ENCODE measurements at places on chromosomes 12 and 14.

DNA sequence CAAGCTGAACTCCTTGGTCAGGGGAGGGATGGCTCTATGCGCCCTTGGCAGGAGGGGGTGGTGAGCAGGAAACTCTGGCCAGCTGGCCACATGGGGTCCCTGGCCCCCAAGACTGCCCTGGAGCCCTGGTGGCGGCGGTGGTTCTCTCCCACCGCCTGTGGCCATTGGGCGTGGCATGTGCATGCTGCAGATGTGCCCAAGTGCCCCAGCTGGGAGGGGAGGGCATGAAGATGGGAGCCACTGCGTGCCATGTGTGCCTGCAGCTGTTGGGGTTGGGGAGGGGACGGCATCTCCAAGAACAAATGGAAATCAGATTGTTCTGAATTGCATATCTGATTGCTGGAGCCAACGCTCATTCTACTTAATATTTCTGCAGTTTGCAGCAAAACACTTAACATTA is 115.7 kb upstream of the IGF1 start:
- DNase-seq, result no peak

DNA sequence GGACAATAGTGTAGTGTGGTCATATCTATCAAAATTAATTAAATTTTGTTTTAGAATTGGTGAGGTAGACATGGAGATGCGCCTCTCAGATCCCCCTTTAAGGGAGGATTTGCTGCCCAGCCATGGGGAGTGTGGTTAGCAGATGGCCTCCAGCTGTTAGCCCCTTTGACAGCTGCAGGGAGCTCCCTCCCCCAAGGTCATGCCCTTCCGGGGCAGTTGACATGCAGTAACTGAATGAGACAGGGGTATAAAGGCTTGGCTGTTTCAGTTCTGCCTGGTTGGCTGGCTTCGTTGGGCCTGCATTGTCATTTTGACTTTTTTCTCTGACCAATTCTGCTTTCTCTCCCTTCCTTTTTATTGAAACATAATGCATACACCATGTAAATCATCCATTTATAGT is 291.5 kb upstream of the SRRM4 start:
- no peak for DNase-seq

- no peak for DNase-seq
These were observed 1202.3 kb downstream of the GALC start for GRCh38 chr14:86790408-86791364.

- no peak for DNase-seq
These were observed 32.6 kb downstream of the ALG10 start for GRCh38 chr12:34054938-34055337.

- DNase-seq, result no peak
These were observed 125.8 kb downstream of the CCDC91 start for GRCh38 chr12:28316049-28316448.

DNA sequence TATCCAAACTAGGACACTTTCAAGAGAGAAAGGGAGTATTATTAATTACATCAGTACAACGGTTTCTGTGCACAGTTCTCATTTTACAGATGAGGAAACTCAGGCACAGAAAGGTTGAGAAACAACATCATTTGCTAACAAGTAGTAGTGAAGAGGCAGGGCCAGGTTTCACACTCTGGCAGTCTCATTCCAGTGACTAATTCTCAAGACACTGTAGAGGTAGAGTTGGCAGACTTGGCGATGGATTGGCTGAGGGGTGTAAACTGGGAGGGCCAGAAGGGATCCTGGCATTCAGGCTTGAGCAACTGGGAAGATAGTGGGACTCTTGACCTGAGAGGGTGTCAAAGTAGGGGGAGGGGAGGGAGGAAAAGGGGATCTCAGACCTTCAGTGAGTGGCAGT is 73.8 kb upstream of the BDKRB2 start:
- DNase-seq, result no peak

GRCh38 chr12:40648519-40648918 is 43.7 kb upstream of the CNTN1 start:
- DNase-seq, result no peak

GRCh38 chr12:5623411-5623810 is 191.5 kb downstream of the NTF3 start:
- no peak for DNase-seq

DNA sequence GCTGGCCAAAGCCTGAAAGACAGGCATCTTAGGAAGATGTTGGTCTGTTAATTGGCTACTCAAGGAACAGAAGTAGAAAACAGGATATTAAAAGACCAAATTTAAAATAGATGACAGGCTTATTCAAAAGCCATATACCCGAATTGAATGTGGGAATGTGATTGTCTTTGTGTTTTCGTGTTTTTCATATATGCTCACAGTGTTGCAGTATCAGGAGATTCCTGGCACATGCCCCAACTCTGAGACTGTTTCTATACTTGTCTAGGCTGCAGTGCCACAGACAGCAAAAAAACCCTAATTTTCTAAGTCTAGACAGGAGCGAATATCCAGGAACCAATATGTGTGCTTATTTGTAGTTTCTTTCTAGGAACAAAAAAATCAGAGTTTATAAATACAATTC is 57.4 kb upstream of the KRR1 start:
- DNase-seq, result no peak

GRCh38 chr14:71533390-71533789 is 398.8 kb upstream of the RGS6 start:
- no peak for DNase-seq

DNA sequence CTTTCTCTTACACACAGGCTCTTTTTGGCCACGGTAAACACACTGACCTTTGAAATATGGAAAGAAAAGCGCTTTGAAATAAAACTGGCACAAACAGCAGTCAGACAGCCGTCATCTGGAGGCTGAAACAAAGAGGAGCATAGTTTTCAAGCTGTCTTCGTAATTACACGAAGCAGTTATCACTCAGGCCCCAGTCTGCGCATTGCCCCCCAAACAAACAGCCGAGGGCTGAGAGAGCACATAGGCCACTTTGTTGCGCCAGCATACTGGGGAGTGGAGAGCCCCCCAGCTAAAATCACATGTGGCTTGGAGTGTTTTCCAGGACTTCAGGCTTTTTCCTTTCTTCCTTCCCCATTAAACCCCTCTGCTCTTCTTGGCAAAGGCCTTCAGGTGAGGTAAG is 142.9 kb upstream of the BTG1 start:
- no peak for DNase-seq

DNA sequence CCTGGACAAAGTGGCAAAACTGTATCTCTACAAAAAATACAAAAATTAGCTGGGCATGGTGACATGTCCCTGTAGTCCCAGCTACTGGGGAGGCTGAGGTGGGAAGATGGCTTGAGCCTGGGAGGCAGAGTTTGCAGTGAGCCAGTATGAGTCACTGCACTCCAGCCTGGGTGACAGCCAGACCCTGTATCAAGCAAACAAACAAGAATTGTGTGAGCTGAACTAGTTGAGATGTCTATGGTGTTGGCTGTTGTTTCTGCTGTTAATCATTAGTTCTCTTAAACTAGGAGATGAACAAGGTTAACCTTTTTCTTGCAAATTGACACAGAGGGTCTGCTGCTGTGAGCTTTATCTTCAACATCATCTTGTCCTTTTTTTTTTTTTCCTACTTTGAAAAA is 23.6 kb downstream of the RASSF3 start:
- no peak for DNase-seq

DNA sequence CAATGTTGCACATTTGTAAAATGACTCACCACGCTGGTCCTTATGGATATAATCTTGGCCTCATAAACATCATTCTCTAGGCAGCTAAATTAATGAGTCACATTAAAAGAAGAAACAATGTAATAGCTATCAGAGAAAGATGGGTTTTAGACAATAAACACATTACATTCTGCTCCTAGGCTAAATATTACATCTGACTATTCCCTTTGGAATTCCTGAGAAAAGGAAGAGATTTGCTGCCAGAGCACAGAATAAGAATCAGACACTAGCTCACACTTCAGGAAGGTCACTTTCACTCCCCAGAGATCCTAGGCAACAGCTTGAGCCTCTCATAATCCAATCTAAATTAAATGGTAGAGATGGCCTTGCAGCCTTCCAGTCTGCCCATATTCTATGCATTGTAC is 218.2 kb downstream of the PTPRO start:
- DNase-seq, result no peak

DNA sequence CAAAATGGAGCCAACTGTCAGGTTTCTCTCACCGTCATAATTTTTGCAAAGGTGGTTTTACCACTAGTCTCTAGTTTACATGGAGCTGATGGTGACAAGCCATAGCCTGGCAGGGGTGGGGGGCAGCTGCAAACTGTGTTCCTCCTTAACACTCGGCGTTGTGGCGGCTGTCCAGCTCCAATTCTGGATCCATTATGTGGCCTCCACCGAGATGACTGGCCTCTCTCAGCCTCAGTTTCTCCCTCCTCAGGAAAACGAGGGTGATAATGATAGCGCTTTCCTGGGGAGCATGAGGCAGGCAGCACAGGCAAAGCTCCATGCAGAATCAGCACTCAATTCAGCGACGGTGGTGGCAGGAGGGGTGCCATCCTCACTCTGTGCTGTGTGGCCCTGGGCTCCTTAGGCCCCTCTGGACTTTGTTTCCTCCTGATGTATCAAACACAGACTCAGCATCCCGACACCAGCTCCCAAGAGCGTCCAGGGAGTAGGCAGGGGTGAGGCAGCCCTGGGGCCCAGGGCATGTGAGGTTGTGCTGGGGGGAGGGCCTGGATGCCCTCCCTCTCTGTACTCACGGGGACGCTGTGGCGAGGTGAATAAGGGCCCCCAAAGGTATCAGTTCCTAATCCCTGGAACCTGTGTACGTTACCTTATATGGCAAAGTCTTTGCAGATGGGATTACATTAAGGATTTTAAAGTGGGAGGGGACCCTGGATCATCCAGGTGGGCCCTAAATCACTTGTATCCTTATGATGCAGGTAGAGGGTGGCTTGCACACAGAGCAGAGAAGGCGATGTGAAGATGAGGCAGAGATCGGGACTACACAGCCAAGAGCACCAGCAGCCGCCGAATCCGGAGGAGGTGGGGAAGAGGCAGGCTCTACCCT is 46.8 kb upstream of the EIF5 start:
- DNase-seq, result no peak
